GM23338 (cell line): ENCODE measurements at places on chromosomes 1 and 21. TPM values are rescaled to one million over a fixed set of nuclear protein-coding genes. Genes with fewer than 3 reads are reported as not detected.

DNA sequence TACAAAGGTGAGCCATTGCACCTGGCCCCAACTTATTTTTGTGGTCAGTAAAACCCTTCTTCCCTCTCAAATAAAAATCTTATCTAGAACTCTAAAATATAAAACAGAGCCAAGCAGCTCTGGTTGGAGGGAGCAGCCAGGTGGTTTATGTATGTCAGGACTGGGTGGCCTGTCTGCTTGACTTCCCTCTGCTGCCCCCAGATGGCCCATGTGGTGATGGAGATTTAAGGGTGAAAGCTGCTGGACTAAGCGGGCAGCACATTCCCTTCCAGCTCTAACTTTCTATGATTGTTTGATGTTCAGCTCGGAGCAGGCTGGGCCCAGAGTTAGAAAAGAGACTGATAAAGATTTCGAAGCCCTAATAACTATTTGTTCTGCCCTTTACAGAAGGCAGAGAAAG lies 11.9 kb upstream of the PAQR6 start:
- DNase-seq = peak; percentile 30

DNA sequence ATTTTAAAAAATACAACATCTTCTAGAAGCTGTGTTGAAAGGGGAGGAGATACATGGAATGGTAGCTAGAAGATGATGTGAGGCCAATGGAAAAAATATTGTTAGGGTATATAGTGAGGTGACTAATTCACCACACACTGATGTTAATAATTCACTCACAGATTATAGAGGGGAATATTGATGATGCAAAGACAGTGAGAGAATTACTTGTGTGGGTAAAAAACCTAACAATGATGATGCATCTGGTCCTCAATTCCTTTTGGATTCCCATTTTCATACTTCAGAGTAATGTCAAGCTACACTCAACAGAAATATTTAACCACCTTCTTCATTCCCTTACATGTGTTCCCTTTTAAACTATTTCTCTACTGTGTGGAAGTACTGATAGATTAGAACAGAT lies 169.5 kb upstream of the DPYD start:
- no peak for DNase-seq

GRCh38 chr1:208500375-208500774 lies 256.2 kb upstream of the PLXNA2 start:
- no peak for DNase-seq

GRCh38 chr1:106937104-106937503 lies 119.4 kb upstream of the PRMT6 start:
- no peak for DNase-seq

- DNase-seq = peak; percentile 57
Measured at GRCh38 chr21:45515241-45516061, 26.8 kb downstream of the SLC19A1 start.

DNA sequence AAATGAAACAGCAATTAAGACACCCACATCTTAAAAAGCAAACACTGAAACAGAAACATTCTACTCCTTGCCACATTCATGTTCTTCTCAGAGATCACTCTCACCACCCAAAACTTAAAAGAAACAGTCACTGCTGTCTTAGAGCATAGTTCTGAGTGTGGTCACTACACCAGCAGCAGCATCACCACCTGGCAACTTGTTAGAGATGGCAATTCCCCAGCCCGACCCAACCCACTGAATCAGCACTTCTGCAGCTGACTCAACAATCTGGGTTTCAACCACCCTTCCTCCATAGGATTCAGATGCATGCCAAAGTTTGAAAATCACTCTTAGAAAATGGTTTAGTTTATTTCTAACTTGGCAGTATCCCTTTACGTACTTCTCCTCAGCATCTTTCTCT lies 126.1 kb downstream of the CDC42BPA start:
- DNase-seq = peak; percentile 45

DNA sequence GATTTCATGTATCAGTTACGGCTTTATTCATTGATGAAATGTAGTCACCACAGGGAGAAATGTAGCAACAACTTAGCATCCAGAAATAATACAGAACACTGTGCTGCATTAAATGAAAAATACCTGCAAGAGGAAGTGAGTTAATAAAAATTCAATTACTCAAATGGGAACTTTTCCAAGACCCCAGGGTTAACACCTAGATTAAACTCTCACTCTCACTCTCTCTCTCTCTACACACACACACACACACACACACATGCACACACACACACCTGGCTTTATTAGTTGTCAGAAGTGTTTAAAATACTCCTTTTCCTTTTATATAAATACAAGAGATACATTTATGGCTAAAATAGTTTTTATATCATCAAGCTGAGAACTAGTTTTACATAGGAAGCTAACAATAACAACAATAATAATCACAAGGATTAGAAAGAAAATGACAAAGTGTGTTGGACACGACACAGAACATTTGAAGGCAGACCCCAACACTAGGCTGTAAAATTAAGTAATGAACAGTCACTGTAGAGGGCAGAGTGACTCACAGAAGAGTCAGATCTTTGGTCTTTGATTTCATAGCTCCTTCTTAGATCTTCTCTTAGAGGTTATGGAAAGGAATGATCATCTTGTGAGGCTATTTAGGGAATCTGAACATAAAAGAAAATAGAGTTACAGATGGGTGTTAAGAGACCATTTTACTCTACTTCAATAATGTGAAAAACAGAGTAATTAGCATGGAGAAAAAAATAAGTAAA lies 1266.0 kb upstream of the ADGRL2 start:
- no peak for DNase-seq

- DNase-seq = no peak
Measured at GRCh38 chr1:229192031-229192430, 78.9 kb upstream of the RAB4A start.

GRCh38 chr1:113040718-113041412 lies 32.1 kb upstream of the LRIG2 start:
- DNase-seq = no peak

DNA sequence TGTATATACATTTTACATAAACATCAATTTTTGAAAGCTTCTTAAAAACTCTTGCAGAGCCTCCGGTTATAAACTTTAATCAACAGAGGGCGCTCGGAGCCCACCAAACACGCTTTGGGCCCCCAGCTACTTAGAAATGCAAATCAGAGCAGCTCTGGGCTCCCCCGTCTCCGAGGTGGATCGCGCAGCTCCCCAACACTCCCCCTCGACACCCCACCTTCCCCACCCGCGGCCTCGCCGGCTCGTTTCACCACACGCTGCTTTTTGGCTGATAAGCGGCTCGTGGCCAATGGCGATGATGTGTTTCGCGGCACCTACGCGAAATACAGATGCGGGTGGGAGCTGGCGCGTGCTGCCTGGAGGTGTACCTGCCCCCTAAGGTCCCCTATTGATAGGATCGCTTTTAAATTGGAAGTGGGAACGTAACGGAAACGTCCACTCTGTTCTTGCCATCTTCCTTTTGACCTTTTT lies 1.7 kb upstream of the KIF26B start:
- DNase-seq = peak; percentile 93

DNA sequence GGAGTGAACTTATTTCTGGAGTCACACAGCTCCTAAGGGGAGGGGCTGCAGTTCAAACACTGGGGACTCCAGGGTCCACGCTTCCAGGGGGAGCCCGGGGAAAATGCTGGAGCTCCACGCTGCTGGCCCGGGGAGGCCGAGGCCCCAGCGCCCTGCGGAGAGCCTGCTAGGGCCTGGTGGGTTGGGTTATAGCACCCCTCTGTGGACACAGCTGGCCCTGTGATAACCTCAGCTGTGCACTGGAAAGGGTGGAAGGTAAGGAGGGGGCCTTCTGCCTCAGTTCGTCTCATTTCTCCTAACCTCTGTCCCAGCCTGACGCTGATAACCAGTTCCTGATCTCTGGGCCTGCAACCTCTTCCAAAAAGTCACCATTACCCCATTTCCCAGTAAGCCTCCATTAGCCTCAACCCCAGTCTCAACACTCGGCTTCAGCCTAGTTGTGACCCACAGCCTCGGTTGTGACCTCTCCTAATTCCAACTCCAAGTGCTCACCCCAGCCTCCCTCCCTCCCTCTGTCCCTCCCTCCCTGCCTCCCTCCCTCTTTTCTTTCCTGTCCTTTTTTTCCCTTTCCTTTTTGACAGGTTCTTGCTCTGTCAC lies 7.1 kb downstream of the NBL1 start:
- peak; percentile 74 for DNase-seq

- DNase-seq = no peak
Measured at GRCh38 chr1:55500601-55501000, 285.4 kb upstream of the USP24 start.

DNA sequence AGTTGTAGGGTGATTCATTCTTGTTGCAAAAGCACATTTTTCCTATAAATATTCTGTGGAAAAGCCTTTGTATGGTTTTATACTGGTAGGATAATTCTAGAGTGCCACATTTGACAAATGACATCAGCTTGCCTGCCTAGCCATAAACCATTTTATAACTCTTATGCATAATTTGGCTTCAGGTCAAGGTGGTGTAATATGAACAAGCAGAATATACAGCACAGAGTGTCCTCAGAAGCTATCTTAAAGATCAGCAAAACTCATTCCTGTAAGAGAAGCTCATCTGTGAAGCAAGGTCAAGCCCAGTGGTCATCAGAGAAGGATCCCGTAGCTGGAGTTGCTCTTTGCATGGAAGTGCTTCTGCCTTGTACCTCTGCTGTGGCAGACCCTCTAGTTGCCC lies 24.0 kb upstream of the C1orf21 start:
- no peak for DNase-seq

DNA sequence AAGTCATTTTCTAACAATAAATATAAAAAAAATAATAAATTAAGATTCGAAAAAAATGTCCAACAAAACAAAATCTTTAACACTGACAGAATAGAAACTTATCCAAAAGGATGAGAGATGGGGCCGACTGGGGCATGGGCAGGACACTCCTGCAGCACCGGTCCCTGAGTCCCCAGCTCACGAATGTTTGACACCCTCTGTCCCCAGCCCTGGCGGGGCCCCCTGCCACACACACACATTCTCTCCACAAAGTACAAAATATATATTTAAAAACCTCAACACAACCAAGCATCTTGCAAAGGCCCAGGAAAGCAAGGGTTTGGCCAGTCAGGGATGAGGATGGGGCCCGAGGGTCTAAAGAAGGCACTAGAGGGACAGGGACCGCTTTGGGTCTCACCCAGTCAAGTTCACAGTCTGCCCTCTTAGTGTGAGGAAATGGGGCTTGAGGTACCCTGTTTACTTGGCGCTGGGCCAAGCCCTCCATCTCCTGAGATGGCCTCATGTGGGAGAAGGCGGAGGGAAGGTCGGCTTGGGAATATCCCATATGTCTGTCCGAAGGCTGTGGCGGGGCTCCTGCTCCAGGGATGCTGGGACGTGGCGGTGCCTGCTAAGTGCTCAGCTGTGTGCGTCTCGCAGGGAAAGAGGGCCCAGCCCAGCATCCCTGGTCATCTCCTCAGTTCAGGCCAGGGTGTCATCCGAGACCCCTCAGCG lies 31.3 kb downstream of the EPHA2 start:
- no peak for DNase-seq

DNA sequence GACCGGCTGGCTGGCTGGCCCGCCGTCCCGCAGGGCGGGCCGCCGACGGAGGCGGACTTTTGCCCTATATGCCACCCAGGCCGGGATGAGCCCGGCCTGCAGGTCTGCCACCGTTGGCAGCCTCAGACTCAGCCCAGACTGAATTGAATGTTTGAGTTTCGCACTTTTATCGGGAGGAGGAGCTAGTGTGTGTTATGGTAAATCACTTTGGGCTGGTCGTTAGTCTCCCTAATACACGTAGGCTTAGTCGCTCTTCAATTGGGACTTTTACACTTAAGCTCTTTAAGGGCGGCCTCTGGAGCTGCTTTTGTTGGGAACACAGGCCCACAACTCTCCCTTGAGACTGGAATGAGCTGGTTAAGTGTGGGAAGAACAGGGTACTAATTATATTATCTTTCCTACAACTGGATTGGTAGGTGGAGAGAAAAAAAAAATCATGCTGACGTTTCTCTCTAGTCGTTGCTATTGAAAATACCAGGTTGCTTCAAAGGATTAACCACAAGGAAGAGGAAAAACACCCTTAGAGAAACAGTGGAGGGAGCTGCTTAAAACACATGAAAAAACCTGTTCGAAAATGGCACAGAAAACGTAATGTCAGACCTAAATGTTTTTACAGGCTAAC lies 1.4 kb upstream of the IRF2BP2 start:
- peak; percentile 92 for DNase-seq

DNA sequence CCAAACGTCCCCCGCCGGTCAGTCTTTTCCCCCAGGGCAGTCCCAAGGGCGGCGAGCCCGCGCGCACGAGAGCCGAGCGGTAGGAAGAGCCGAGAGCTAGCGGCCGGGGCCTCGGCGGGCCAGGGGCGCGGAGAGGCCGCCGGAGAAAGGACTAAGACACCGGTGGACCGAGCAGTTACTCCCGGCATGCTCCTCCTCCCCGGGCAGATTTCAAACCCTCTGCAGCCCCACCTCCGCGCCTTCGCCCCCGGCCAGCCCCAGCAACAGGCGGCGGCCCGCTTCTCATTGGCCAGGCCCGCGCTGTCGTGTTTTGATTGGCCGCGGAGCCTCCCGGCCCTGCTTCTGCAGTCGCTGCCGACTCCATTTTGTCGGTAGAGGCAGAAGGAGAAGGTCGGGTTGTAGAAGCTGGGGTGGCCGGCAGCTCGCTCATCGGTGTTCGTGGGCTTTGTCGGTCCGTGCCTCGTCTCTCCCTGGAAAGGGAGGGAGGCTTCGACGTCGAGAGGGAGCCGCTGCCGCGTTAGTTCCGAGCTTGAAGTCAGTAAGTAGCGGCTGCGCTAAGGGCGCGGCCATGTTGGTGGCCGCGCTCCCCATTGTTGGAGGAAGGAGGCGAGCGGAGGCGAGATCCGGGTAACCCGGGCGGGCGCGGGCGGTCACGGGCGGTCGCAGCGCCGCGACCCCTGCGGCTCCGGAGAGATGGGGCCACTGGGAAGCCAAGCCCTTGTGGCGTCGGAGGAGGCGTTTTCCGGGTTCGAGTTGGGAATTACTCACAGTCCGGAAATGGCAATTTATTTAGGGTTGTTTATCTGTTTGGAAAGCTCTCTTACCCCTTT lies at the start of gene PNRC2:
TSS of gene PNRC2 (plus strand) at position 368 of the 830 bp plus-strand sequence. CDS start 1,630 bp downstream, outside the sequence.
- DNase-seq = peak; percentile 98

DNA sequence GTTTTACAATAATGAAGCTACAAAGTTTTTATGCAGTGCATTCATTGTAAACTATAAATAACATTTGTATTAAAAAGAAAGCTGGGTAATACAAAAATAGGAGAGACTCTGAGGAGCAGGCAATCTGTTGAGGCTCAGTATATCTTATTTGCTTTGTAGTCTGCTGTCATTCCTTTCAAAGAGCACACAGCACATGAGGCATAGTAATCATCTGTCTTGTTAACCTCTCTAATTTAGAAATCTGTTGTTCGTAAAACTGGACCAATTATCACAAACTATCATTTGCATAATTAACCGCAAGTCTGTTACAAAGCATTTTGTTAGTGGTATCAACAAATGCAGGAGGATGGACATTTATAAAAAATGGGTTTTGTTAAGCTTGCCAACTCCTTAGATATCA lies 51.0 kb downstream of the SELENOF start:
- DNase-seq = no peak

- no peak for DNase-seq
Measured at GRCh38 chr1:66521721-66522365, 12.1 kb upstream of the SGIP1 start.

DNA sequence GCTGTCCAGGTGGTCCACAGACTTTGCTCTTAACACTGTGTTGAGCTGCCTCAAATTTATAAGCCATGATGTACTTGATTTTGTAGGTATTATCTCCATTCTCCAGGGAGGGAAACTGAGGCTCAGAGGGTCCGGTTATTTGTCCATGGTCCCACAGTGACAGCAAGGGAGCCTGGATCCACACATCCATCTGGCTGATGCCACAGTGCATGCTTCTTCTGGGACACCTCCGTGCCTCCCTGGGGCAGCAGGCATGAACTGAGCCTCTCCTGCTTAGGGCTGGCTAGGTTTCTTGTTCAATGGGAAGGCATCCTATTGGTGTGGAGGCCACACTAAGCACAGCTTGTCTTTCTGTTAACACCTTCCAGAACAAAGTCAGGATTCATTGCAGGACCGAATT lies 317.3 kb downstream of the AJAP1 start:
- no peak for DNase-seq

The TDRD10 gene
- polyA plus RNA-seq = 0.19 and 0.29 TPM in 2 replicates

The NGF gene
- polyA plus RNA-seq = 0.92 and 1.1 TPM in 2 replicates

The SAMSN1 gene
- polyA plus RNA-seq = 5.4 and 7.9 TPM in 2 replicates
